Endothelial cell (in vitro differentiated cells): ENCODE measurements at places on chromosomes 2 and 18.

DNA sequence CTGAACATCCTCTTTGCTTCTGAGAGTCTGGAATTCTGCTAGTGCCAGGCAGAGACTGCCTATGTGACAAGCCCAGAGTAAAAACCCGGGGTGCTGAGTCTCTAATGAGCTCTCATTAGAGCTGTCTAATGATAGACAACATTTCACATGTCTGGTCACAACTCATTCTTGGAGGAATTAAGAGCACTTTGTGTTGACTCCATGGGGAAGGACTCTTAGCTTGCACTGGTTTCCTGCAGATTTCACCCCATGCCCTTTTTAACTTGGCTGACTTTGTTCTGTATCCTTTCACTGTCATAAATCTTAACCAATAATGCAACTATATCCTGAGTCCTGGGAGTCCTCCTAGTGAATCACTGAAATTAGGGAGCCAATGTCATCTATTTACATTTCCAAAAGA is 33.5 kb downstream of the FBXO15 start:
- DNase-seq = no peak

DNA sequence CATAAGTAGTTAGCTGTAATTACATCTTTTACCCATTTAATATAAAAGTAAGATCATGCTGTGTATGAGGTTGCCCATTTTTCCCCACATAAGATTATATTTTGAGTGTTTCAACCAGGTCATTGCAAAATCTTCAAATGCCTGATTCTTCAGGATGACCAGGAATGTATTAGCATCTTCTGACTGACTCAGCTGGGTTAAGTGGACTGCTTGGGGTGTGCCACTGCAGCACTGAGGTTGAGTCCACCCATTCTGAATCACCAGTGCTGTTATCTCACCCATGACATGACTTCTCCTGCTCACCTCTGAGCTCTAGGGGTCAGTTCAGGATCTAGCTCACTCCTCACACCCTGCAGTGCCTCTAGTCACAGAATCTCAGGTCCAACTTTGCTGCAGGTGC is 576.7 kb upstream of the ZEB2 start:
- DNase-seq = no peak

DNA sequence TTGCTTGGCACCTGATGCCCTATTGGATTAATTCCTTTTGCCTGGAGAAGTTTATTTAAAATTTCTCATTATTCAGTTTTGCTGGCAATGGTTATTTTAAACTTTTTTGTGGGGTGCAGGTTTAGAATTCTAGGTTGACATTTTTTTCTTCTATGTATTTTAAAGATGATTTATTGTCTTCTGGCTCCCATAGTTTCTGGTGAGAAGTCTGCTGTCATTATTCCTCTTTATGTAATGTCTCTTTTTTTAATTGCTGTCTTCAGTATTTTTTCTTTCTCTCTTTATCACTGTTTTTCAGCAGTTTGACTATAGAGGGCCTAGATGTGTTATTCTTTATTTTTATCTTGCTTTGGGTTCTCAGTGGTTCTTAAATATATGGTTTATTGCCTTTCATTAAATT is 182.2 kb upstream of the STON1 start:
- no peak for DNase-seq

DNA sequence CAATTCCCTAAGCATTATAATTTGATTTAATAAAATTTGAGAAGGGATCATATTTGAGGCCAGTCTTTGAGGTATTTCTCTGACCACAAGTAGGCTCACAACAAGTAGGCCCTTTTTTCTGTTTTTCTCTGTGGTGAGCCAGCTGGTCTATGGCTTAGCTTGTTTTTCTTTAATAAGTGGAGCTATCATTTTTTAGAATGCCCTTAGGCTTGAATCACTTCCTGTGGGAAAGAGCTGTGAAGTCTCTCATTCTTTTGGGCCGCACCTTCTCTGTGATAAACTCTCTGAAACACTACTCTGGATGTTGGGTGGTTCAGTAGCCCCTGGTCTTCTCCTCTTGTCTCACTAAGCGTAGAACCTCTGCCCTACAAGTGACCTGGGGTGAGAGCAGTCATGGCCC is 235.9 kb downstream of the SUCLG1 start:
- DNase-seq = no peak

DNA sequence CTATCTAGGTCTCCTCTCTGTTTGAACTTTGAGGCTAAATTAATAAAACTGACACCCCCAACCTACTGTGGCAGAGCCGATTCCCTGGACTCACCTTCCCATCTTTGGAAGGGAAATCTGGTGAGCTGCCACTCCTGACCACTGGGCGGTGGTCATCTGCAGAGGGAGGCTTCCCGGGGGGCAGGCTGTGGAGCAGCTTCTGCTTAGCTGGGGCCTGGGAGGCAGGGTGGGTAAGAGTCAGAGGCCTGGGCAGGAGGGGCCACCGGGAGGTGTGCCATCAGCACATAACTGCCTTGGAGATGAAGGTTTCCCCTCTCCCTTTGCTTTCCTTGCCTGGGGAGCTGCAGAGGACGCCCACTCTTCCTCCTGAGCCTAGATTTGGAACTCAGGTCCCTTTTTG is 2.3 kb upstream of the NPPC start:
- peak; percentile 42 for DNase-seq

DNA sequence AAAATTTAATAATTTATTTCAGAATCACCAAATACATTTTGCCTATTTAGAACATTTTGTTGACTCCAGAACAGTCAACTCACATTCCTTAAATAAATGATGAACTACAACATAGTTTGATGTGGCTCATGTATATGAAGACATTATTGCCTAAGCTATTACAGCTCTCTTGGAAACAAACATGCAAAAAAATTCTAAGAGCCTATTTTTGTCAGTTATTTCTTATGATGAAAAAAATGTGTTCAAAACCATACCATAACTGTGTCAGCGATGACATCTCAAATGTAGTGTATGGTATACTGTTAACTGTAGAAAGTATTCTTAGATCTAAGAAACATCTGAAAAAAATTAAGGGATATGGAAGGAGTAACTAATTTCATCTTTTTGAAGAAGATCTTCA is 6.3 kb upstream of the EMILIN2 start:
- DNase-seq = no peak

DNA sequence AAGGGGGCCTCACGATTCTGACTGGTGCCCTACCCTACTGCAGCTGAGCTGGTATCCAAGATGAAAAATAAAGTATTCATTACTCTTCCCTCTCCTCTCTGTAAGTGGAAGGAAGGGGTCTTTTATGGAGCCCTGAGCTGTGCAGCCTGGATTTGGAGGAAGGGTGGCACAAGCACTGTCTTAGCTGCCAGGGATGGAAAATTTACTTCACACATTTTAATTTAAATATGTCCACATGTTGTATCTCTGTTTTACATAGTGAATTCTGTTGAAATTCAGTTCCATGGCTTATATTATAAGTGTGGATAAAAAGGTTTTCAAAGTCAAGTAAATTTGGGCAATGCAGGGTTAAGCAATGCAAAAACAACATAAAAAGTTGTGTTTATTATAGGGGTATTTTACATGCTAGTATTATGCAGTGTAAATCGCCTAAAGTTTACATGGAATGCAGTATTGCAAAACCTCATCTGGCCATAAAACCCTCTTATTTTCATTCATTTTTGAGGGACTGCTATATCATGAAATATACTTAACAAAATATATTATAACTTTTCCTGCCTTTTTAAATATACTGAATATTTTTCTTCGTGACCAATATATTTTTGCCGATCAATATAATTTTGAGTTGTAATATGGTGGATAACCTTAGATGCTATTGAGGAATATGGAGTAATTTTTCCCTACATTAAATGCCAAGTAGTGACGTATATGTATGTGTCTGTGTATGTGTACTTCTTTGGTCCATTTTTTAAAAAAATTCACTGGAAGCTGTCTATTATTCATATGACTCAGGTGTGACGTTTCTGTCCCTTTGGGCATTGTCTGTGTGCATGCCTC is 333.9 kb upstream of the CYRIA start:
- no peak for DNase-seq

DNA sequence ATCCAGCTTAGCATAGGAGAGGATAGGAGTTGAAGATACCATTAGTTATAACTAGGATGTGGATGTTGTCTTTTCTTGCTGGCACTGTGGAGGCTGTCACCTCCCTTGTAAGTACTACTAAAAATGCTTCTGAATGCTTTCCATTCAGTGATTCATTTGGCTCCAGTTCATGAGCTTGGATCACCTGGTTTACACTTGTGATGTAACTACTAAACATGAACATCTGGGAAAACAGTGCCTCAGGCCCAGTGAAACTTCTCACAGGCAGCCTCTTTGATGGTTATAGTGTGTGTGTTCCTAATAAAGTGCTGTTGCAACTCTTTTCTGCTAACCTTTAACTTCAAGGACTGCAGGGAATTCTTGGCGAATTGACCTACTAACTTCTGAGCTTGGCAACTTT is 13.0 kb upstream of the SLC9A2 start:
- DNase-seq = no peak

GRCh38 chr2:44250376-44250775 is 24.9 kb upstream of the SLC3A1 start:
- no peak for DNase-seq

GRCh38 chr2:225355788-225356187 is 43.7 kb upstream of the NYAP2 start:
- DNase-seq = no peak

DNA sequence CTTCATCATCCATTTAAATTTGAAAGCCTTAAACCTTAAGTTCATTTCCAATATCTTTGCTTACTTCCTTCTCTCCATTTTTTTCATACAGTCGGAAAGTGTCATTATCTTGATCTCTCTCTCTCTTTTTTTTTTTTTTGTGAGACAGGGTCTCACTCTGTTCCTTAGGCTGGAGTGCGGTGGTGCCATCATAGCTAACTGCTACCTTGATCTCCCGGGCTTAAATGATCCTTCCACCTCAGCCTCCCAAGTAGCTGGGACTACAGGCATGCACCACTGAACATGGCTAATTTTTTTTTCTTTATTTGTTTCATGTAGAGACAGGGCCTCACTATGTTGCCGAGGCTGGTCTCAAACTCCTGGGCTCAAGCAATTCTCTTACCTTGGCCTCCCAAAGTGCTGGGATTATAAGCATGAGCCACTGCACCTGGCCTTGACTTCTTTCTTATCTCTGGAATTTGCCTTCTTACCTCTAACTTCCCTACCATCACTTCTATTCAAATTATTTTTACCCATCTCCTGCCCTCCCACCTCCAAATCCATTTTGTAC is 222.2 kb downstream of the MYCN start:
- DNase-seq = no peak

- DNase-seq = no peak
Observed at GRCh38 chr2:73238149-73238548, 4.0 kb downstream of the CCT7 start.

DNA sequence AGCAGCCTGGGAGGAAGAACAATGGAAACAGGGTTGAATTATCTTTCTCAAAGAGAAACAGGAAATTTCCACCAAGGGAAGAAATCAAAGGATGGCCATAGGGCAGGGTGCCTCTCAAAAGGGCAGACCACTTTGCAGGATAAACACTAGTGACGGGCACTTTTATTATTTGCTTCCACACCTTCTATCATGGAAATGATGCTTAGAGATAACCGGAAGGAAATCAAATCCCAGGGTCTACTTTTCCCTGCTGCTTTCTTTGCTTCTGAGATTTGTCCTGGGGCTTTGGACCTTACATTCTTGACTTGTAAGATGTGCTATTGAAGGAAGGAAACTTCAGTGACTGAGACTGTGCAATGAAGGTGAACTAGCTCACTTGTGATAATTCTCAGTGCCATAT is 1.1 kb upstream of the SCN9A start:
- no peak for DNase-seq

GRCh38 chr18:59629894-59630293 is 67.3 kb downstream of the CCBE1 start:
- DNase-seq = no peak

- no peak for DNase-seq
Observed at GRCh38 chr2:103667335-103667884, 905.6 kb downstream of the TMEM182 start.

DNA sequence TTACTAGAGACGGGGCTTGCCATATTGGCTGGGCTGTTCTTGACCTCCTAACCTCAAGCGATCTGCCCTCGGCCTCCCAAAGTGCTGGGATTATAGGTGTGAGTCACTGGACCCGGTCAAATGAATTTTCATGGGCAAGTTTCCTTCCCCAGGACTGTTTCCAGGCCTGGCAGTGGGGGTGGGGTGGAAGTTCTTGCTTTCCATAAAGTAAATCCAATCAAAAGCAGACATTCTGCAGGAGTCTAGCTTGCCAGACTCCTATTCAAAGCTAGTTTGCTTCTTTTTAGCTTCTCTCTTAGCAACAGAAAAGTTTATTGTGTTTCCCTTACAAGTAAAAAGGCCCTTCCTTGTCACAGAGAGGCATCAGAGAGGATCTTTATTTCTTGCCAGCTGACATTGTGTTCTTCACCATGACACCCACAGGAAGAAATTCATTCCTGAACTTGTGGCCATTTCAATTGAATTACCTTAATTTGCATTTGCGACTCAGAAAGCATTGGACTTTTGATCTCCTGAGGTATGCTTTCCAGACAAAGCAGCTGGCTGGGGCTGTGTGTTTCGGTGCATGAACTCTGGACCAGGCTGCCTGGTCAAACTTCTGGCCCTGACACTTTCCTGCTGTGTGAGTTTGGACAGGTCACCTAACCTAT is 37.9 kb downstream of the LYPD1 start:
- no peak for DNase-seq

DNA sequence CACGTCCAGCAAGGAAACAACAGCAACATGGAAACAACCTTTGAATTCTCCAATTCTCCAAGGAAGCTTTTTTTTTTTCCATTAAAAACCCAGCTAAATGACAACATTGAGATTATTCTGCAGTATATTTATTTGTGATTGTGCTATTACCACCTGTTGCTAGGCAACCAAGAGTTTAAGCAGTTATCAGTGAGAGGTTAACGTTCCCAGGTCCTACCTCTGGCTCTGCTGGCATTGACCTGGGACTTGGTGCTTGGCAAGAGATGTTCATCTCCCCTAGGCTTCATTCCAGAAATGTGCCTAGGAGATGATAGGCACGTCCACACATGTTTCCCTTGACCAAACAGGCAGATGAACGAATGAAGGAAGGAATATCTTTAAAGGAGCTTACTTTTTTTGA is 157.0 kb downstream of the TDRD15 start:
- DNase-seq = no peak

DNA sequence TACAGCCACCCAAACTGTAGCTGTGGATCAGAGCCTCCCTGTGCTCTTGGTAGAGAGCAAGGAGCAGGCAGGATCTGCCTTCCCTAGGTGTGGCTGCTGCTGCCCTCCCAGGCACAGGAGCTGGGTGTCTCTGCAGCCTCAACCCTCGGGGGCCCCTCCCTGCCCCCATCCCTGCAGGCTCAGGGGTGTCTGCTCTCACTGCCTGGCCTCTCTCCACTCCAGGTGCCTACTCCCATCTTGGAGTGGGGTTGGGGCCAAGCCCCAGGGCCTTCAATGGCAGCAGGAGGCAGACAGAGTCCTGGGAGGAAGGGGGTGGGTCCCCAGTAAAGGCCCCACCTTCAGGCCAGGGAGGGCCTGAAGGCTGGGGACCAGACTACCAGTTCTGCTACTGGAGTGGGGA is 189.7 kb upstream of the OSR1 start:
- DNase-seq = no peak
